ENCODE measurements at places on chromosomes 2 and 18.

- DNase-seq = no peak
Observed at GRCh38 chr2:75233965-75234364, 34.6 kb upstream of the TACR1 start.

GRCh38 chr2:2650608-2651375 lies 319.7 kb upstream of the MYT1L start:
- no peak for DNase-seq

DNA sequence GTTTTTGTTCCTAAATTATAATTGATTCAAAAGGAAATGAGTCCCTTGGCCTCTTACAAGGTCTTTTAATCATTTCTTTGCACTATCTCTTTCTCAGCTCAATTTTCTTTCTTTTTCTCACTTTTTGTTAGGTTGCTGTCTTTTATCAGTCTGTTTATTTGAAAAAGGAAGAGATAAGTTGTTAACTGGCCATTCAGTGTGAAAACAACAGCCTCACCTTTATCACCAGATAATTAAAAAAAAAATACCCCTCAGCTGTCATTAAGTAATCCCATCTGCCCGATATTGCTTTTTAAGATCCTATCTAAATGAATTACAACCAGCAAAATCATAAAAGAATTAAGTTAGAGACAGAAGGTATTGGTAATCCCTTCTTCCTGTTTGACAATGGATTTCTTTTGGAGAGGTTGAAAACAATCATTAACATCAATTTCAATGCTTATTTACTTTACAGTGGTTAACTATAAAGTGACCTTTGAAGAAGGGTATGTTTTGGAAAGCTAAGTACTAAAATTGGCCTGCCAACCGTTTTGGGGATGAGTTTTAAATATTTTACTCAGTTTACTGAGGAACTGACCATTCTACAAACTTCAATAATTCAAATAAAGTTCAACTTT lies 104.9 kb downstream of the TGIF1 start:
- no peak for DNase-seq

- peak; percentile 45 for DNase-seq
Observed at GRCh38 chr2:219352448-219353023, 20.0 kb upstream of the RESP18 start.

- DNase-seq = no peak
Observed at GRCh38 chr2:16290311-16291020, 350.1 kb downstream of the MYCN start.

GRCh38 chr2:26847655-26848335 lies at the start of gene DPYSL5:
DPYSL5 (plus strand) TSS chr2:26848132; CDS start chr2:26898500, 50,368 bp downstream.
- DNase-seq = no peak

GRCh38 chr18:23573626-23574431 lies 12.5 kb downstream of the NPC1 start:
- DNase-seq = peak; percentile 85

- DNase-seq = no peak
Observed at GRCh38 chr18:23712445-23712844, 23.2 kb downstream of the LAMA3 start.

DNA sequence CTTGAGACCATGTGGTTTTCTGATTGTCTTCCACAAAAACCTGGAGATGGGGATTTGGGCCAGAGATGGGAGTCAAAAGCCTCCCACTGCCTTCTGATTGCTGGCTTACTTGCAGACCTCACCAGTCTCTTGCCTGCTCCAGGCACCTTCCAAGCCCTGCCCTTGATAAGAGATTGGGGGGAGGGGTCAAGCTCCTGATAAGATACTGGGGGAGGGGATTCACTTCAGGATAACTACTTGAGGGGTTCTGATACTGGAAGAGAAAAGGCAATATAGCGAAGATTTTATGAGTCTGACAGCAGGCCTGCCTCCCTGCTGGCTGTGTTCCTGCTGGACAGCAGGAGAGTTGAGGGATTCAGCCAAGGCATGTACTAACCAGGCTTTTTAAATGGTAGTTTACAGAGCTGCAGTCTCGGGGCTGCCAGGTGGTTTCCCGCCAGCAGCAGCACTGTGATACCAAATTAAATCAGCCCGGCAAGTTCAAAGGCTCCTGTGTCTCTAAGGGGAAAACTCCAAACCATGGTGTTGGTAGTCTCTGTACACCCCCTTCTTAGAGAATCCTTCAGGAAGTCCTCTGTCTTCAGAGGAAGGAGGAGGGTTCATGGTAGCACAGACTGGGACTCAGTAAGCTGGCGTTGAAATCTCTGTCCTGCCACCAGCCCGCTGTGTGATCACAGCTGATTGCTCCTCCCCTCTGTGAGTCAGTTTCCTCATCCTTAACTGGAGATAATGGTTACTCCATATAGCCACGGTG lies 58.3 kb downstream of the FBXO36 start:
- no peak for DNase-seq

GRCh38 chr2:6952101-6952500 lies 34.9 kb downstream of the RNF144A start:
- DNase-seq = no peak

- DNase-seq = no peak
Observed at GRCh38 chr2:43265421-43265820, 39.0 kb upstream of the ZFP36L2 start.

DNA sequence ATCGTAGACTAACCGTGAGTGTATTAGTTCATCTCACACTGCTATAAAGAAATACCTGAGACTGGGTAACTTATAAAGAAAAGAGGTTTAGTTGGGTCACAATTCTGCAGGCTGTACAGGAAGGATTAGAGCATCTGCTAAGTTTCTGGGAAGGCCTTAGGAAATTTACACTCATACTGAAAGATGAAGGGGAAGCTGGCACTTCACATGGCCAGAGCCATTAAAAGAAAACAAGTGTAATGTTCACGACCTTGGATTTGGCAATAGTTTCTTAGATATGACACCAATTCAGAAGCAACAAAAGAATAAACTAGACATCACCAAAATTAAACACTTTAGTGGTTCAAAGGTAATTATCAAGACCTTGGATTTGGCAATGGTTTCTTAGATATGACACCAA lies 23.8 kb downstream of the ABCB11 start:
- no peak for DNase-seq

GRCh38 chr2:15835991-15836688 lies 104.2 kb upstream of the MYCN start:
- no peak for DNase-seq

- no peak for DNase-seq
Observed at GRCh38 chr2:161998857-161999256, 75.2 kb downstream of the DPP4 start.

- DNase-seq = no peak
Observed at GRCh38 chr2:628651-629050, 48.6 kb downstream of the TMEM18 start.

DNA sequence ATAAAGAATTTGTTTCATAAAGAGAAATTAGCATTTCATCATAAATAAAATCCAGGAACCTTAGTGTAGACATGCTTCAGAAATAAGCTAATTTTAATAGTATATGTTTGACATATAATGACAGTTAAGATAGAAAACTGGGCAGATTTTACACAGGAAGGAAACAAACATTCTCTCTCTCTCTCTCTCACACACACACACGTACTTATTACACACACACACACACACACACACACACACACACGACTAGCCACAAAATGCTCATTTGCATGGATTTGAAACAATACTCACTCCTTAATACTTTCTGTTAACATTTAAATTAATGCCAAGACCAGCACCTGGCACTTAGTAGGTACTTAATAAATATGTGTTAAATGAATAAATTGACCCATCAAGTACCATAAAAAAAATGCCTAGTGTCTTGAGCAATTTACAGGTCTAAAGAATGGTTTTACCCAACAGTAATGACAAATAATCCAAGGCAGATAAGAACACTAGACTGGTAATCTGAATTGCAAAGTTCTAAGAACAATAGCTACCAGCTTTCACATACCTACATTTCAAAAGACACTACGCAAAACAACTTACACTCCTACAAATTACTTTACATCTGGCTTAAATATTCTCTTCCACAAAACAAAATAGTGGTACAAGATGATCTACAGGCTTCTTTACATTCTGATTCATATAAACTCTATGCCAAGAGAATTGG lies 2.9 kb upstream of the GALNT3 start:
- no peak for DNase-seq

- DNase-seq = peak; percentile 77
Observed at GRCh38 chr2:42764096-42764495, at the start of gene OXER1. OXER1 (minus strand) TSS chr2:42764135; CDS start chr2:42764062, 73 bp downstream.

DNA sequence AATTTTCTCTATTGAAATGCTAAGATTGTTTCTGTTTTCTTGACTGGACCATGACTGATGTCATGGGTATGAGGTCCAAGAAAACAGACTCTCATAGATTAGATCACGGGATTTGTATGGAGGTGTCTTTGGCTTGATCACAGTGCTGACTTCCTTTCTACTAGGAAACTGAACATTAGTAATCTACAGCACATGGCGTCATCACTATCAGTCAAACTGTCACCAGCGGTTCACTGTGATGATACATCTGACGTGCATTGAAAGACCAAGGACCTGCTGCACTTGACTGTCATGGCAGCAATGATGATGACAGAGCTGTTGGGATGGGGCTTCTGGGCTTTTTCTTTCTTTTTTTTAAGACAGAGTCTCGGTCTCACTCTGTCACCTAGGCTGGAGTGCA lies 28.2 kb upstream of the IMPA2 start:
- DNase-seq = no peak

GRCh38 chr2:101500180-101500579 lies 25.3 kb upstream of the RFX8 start:
- no peak for DNase-seq

GRCh38 chr2:175621821-175622220 lies 380.2 kb downstream of the LNPK start:
- DNase-seq = no peak

GRCh38 chr18:50628533-50628905 lies 68.6 kb downstream of the MAPK4 start:
- DNase-seq = no peak

GRCh38 chr2:30664761-30665358 lies 142.4 kb downstream of the CAPN13 start:
- no peak for DNase-seq

DNA sequence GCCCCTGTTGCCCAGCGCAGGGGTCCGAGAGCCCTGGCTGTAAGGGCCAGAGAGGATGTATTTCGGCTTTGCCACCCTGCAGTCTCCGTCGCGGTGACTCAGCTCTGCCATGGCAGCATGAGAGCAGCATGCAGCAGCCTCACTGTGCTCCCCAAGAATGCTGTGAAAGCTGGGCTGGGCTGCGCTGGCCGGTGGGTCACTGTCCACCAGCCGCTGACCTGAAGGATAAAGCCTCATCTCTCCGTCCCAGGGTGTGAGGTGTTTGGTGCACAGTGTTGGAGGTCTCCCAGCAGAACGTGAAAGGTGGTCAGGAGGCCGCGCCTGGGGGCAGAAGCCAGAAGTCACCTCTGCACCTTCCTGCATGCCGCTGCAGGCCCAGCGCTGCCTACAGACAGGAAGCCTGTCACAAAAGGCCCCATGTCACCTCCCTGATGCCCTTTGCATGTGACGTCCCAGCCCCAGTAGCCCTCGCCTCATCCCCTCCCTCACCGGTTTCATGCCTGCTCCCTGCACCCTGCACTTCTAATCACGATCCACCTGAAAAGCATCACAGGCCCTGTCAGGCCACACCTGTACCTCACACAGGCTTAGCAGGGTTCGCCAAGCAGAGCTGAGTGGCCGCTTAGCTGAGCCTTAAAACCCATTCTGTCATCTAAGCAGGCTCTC lies 342.1 kb downstream of the EIPR1 start:
- no peak for DNase-seq

GRCh38 chr2:219723311-219723710 lies 95.9 kb downstream of the SLC4A3 start:
- no peak for DNase-seq

GRCh38 chr2:150853263-150853662 lies 365.8 kb upstream of the RND3 start:
- no peak for DNase-seq

DNA sequence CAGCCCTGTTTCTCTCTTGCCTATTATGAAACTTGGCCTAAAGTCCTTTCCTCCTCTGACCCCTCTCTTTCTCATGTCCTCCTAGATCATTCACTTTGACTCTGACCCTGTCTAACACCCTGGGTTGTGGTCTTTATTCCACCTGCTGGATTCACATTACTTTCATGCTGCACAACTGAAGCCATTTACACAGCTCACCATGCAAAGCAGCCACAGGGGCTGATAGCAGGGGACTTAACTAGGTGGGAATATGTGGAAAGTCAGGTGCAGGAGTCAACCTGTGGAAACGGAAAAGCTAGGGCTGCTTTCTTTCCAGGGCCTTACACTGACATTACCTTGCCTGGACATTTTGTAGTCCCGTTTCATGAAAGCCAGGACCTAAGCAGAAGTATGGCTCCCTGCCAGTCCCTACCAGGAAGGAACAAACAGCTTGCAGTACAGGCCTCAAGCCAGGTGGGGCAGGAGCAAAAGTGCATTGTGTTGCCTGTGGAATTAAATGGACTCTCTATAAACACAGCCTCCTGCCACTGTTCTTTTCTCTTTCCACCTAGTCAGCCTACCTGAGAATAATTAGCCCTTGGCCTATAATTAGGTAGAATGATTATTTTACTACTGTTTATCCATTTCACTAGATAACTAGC lies 11.8 kb downstream of the MAPRE3 start:
- DNase-seq = no peak

GRCh38 chr2:236843161-236843968 lies 242.3 kb upstream of the COPS8 start:
- no peak for DNase-seq

DNA sequence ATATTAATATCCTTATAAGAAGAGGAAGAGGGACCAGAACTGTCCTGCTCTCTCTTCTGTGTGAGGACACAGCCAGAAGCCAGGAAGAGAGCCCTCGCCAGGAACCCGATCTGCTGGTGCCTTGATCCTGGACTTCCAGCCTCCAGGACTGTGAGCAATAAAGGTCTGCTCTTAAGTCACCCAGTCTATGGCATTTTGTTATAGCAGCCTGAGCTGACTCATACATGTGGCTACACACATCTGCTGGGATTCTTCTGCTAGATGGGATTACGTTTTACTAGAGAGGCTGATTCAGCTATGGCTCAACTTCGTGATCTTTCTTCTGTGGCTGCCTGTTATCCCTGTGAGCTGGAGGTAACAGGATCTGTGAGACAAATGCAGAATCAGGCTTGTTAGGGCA lies 29.6 kb downstream of the ARL4C start:
- peak; percentile 6 for DNase-seq

DNA sequence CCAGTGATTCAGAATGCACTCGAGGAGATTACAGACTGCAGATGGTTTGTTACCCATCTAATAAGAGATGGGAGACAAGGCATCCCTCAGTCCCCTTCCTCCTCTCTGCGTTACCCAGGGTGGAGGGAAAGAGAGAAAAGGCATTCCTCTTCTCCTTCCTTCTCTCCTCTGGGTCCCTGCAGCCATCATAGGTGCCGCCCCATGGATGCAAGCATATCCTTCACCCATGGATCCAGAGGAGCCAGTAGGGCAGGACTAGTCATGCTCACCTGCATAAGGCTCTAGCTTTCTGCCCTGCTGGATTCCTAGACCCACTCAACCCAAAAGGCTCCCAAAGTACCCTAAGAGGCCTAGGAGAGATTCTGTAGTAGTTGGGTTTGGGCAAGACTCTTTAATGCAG lies 20.4 kb downstream of the CMPK2 start:
- no peak for DNase-seq

GRCh38 chr18:29459972-29460371 lies 1283.0 kb upstream of the CDH2 start:
- DNase-seq = no peak

GRCh38 chr2:230794497-230794896 lies 70.2 kb upstream of the ITM2C start:
- DNase-seq = peak; percentile 77

GRCh38 chr2:70523996-70524965 lies 29.3 kb downstream of the TGFA start:
- peak; percentile 73 for DNase-seq

- no peak for DNase-seq
Observed at GRCh38 chr2:24121469-24121868, 1.7 kb downstream of the PFN4 start.

Measured in CD14-positive monocyte (primary cell).